Midbrain (tissue), 1 donor: ENCODE measurements at places on chromosomes 1 and 21.

DNA sequence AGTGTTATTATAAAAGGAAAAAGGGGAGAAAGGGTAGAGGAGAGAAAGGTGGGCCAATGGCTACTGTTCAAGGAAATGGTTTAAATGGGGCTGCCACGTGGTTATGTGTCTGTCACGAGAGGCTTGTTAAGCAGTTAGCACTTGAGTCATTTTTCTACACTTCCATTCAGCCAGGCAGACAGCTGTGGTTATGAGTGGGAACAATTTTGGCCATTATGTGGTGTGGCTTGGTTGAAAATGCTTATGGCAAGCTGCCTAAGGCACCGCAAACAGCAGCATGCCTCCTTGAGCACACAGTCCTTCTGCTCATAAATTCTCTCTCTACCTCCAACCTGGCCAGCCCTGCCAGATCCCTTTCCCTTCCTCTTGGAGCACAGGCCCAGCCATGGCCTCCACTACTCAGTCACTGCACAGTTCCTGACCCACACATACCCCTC is 3.2 kb upstream of the SRM start:
- no peak for DNase-seq

DNA sequence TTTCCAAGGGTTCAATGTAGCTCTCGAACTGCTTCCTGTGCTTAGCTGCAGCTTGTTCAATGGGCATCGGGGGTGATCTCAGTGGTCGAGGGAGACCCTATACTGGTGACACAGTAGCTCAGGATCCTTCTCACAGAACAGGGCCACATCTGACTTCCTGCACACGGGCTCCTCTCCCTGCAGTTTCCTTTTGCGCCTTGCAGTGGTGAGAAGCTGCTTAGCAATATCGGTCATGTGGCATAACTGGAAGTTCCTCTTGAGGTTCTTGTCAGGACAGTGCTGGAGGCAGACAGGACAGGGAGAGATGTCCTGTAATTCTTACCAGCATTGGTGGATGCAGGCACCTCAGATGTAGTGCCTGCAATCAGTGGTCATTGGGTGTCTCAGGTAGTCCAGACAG is 140.5 kb upstream of the MAP1LC3C start:
- DNase-seq = no peak

GRCh38 chr1:86409416-86410021 is 13.4 kb upstream of the ODF2L start:
- no peak for DNase-seq

DNA sequence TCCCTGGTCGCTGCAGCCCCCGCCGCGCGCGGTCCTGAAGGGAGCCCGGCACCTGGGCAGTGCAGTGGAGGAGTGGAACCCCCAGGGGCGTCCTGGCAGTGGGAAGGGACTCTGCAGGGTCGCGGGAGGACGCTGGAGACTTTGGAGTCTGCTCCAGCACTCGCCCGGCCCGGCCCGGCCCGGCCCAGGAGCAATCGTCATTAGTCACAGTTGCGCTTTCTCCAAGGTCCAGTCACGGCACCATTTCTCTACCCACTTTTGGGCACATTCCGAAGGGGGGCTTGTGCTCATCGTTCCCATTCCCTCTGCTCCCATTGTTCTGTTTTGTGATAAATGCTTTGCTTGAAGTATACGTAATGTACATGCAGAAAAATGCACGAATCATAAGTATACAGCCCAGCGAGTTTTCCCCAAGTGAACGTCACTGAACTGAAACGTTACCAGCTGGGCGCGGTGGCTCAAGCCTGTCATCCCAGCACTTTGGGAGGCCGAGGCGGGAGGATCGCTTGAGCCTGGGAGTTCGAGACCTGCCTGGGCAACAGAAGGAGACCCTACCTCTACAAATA is 999 bp downstream of the THAP3 start:
- DNase-seq = no peak

- no peak for DNase-seq
Observed at GRCh38 chr1:185398022-185398421, 81.0 kb upstream of the IVNS1ABP start.

DNA sequence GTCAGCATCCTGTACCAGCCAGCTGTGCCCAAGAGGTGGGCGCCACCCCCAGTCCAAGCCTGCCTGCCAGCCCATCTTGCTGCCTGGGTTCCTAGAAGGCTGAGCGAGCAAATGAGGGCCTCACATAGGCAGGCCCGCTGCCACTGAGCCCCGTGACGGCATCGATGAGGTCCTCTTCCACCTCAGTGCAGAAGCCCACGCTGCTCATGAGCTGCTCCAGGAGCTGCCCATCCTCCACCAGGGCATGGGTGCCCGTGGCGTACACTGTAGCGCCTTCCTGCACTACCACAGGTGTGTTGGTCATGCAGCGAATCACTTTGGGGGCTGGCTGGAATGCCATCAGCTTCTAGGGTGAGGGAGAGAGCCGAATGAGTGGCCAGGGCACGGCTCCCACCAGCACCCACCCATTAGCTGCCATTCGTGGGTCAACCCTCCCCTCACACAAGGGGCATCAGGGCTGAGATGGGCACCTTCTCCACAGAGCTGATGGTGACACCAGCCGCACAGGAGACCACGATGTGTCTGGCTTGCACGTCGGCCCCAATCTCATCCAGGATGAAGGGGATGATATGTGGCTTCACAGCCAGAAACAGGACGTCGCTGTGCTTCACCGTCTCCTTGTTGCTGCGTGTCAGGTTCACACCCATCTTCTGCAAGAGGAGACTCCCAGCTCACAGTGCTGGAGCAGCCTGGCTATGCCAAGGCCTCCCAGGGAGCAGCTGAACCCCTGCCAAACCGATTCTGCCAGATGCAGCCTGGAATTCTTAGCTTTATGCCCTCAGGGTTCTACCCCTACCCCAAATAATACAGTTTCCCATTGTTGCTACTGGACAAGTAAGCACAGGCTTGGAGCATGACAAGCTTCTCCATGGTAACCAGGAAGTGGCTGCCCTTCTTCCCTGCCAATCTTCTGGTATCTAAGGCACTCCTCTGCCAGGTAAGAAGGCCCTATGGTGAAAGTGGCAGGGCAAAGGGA is 2.0 kb downstream of the PYCR2 start:
- DNase-seq = no peak
